Jurkat, Clone E6-1 (cell line): ENCODE measurements at places on chromosomes 12 and 14.

- no peak for DNase-seq
Observed at GRCh38 chr12:58811346-58811745, 109.0 kb downstream of the LRIG3 start.

DNA sequence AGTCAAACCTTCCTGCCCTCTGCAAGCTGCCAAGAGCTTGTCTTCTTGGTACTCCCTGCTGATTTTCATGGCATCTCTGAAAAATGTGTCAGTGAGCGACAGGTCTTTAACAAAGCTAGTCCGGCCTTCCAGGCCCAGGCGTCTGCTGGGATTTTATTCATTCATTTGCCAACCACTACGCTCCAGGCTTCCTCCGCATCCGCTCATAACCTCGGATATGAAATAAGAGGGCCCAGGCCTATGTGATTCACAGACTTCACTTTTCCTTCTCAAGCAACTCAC is 13.8 kb downstream of the TSPAN9 start:
- DNase-seq, result no peak

- DNase-seq, result no peak
Observed at GRCh38 chr12:8886502-8887284, 27.6 kb upstream of the PHC1 start.

DNA sequence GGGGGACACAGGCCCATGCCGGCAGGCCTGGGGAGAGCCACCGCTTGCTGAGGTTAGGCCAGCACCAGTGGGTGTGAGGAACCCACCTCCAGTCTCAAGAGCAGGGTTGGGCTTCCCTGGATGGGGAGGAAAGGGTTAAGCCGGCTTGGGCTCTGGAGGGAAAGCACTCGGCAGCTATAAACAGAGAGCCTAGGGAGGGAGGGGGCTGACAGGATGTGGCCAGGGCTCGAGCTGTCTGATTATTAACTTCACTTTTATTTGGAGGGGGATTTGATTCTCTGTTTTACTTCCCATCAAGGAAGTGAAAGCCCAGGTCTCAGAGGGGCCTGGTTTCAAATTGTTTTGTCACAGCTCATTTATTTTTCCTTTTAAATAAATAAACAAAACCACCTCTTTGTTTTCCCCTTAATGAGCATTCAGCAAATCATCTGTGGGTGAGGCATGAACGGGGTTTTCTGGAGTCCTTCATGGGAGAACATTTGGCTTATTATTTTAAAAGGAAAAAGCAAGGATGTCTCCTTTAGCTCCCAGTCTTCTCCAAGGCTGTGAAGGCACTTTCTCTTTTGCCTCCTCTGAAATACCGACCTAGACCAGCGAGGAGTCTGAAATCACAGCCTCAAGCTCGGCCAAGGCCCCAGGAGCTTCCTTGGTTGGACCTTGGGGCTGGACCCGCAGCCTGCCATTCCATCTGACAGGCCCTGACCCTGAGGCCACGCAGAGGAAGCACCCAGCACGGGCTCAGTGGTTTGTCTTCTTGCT is 21.9 kb upstream of the ZFP36L1 start:
- peak; percentile 89 for DNase-seq

GRCh38 chr14:63209160-63209559 is 4.9 kb downstream of the RHOJ start:
- no peak for DNase-seq

- no peak for DNase-seq
Observed at GRCh38 chr14:30389877-30390385, 169.0 kb upstream of the G2E3 start.

DNA sequence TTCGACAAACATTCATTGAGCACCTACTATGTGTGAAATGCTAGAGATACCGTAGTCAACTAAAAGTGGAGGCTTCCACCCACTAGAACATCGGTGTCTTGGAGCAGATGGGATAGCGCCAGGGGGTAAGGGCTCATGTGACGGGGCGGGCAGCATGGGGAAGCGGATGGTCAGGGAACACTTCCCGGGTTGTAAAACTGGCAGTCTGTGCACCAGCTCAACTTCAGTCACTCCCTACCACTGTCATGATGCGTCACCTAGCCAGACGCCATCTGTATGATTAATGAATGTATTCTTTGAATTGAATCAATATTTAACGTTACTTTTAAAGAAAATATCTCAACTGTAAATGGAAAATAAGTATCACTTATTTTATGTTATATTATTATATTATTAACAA is 93.5 kb downstream of the PIWIL1 start:
- no peak for DNase-seq

DNA sequence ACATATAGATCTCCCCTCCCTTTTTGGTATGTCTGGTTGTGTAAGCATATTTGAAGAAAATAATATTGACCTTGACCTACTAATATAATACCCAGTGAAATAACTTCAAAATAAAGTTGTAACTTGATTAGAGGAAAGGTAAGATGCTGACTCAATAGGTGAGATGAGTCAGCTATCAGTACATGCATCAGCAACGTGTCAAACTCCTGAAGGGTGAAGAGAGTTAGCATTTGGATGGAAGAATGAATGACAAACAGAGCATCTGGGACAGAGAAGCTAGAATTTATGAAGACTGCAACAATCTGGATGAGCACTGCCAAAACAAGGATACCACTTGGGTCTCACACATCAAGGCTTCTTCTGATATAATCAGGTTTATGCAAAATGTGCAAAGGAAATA is 74.9 kb downstream of the PPP2R5E start:
- DNase-seq, result no peak

DNA sequence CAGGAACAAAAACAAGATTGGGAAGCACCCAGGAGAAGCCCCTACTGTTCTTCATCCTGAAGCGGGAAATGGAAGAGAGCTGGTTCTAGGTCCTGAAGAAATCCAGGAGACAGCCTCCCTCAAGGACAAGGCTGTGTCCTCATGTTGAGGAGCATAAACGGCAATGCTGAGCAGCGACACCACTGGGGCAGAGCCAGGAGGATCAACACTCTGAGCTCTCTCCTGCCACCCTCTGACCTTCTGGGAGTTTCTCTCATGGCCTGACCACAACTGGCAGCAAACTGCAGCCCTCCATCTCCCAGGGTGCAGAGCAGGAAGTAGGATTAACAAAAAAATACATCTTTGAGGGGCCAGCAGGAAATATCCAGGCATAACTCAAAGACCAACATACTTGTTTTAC is 1292.2 kb upstream of the TMEM132C start:
- no peak for DNase-seq

- no peak for DNase-seq
Observed at GRCh38 chr14:74583689-74584434, 28.2 kb downstream of the LTBP2 start.

DNA sequence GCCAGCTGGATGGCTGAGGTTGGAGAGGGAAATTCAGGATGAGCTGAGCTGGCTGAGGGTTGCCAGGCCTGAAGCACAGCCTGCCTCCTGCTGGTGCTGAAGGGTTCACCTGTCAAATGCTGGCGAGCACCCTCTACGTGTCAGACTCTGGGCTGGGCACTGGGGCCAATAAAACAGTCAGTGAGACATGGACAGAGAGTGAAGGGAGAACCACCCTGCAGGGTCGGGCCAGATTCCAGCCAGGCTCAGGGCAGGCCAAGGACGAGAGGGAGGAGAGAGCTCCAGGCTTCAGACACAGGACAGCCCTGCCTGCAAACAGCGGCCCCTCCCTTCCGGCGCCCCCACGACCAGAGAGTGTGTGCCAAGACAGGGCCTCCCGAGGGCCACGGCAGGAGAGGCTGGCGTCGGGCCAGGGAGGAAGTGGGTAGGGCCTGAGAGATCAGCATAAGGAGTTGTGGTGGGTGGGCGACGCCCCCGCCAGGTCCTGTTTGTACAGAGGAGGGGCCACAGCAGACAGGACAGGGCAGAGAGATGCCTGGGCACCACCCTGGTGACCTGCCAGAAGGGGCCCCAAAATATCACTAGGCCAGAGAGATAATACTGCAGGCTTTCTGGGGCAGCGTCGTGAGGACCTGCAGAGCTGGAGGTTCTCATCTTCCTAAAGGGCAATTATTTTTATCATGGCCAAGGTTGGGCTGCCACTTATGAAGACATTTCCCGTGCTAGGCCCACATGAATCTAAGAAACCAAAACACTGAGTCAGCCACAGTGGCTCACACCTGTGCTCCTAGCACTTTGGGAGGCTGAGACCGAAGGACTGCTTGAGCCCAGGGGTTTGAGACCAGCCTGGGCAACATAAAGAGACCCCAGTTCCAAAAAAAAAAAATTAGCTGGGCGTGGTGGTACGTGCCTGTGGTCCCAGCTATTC is 73.1 kb upstream of the GPR68 start:
- DNase-seq, result peak; percentile 88

DNA sequence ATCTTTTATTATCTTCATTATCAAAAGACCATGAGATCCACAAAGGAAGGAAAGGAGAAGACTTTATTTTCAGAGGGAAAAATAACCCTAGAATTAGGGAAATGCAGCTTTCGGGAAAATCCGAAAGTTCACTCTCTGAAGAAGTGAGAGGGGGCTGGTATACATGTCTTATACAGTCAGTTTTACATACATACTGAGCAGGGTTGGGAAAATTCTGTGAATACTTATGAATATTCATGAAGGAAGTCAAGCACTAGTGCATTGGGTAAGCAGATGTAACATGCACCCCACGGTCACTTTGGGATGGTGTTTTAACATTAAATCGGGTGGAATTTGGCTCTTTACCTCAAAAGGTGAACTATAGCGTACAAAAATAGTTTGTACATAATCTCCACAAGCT is 15.7 kb upstream of the KLRF1 start:
- no peak for DNase-seq

DNA sequence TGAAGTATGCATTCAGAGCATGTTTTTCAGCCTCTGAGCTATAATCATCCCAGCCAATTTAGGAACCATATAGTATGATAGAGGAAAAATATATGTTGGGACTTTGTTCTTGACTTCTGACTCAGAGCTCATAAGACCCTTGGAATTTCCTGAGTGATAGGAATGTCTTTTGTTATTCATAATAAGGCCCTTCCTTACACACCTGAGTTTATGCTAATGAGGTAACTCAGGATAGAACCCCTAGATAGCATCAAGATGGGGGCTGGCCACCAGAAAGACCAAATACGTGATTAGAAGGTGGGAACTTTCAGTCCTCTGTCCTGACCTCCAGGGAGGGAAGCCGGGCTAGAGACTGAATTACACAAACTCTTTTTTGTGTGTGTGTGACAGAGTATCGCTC is 32.4 kb upstream of the PLEK2 start:
- DNase-seq, result no peak

- no peak for DNase-seq
Observed at GRCh38 chr12:130715150-130715997, 725 bp downstream of the RIMBP2 start.

DNA sequence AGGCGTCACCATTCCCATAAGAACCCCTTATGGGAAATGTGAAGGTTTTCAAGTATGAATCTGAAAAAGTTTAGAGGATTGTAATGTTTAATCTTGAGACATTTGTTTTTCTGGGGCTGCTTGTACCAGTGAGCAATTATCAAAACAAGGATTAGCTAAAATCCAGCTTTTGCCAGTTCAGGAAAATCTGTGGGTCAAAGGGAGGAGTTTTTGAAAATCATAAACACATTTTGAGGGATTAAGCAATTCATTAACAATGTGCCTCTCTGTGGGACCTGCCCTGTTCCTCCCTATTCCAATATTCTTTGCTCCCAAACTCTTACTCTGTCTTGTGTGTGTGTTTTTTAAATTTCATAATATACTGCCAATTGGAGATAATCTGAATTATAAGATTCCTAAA is 11.7 kb upstream of the DAAM1 start:
- DNase-seq, result no peak

- no peak for DNase-seq
Observed at GRCh38 chr12:78088391-78088832, 257.7 kb downstream of the NAV3 start.

DNA sequence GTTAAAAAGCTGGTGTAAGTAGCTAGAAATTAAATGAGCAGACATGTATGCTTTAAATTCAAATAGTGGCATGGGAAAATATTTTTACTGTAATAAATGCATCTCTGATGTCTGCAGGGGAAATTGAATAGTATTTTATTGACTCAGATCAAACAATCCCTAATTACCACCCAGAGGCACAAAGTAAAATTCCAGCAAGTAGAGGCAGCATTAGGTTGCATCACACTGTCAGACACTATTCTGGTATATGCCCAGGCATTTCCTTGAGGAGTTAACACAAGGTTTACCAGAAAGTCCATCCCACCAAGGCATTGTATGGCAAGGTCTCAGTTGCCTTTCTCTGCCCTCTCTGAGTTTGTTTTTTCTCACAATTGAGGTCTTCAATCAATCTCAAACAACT is 201.6 kb upstream of the KITLG start:
- no peak for DNase-seq

GRCh38 chr12:120668091-120668867 is 18.7 kb upstream of the MLEC start:
- DNase-seq, result no peak

DNA sequence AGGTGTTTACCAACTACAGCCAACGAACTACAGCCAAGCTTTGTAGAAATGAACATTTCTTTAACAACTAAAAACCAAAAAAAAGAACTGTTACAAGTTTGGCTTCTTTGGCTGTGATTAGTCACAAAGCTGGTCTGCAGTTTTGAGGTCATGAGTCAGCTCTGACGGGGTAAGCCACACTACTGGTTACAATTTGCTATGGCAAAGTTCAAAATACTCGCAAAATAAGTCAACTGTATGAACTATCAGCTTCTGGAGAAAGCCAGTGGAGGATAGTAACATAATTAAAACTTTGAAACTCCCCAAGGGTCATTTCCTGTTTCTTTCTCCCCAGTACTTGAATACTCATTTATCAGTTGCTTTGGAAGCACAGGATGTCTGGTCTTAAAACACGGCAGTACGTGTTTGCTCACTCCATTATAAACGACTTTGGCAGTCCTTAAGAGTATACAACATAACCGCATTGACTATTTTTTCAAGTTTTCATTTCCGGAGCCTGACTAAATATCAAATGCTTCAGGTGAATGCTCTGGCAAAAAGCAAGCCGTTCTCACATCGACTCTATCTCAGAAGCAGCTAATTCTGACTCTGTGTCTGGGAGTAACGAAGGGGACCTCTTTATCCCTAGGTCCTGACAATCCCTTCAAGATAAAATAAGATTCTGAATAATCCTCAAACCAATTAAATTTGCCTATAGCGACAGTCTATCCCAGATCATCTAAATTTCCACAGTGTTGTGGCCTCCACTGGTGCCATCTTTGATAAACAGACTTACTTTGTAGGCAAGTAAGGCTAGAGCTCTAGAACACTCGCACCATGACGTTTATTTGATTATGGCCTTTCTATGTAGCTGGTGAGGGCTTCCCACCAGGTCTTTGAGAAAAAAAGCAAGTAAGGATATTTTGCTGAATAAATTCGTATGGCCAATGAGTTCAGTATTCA is 10.6 kb downstream of the PHLDA1 start:
- peak; percentile 28 for DNase-seq

DNA sequence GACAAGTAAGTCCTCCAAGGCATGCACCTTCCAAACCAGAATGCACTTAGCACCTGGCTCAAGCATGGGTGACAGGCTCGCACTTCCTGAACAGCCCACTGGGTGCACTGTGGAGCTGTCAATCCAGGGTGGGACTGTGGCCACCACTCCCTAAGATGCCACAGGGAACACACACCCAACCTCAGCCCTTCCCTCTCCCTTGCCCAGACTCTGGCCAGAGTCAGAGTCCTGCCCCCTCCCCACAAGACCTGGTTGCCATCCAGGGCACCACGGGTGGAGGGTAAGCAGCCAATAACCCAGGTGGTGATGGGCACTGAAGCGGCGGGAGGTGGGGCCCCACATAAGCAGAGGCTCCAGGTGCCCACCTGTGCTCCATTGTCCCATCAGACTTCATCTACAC is 160.6 kb downstream of the MYRFL start:
- DNase-seq, result peak; percentile 2
